ENCODE measurements at places on chromosomes 6 and 20. TPM values are rescaled to one million over a fixed set of nuclear protein-coding genes. Genes with fewer than 3 reads are reported as not detected.

The TMEM63B gene
- 16.7 TPM for total RNA-seq

The HSPA1A gene
- 374 TPM for total RNA-seq

The ELOVL2 gene
- 6.8 TPM for total RNA-seq

The ZNF391 gene
- 0.23 TPM for total RNA-seq

The BPIFB4 gene
- total RNA-seq = not detected

The EEF1A1 gene
- 7,472 TPM for total RNA-seq

The KHDC1L gene
- 0.40 TPM for total RNA-seq

The EDEM2 gene
- total RNA-seq = 48.8 TPM

The SNAP91 gene
- 0.21 TPM for total RNA-seq

The C20orf144 gene
- total RNA-seq = 0.13 TPM

The OR2H2 gene
- total RNA-seq = not detected

The ANGPT4 gene
- 0.01 TPM for total RNA-seq

The LIN28B gene
- total RNA-seq = 1.5 TPM

The SAMD10 gene
- total RNA-seq = not detected

The ARFGEF3 gene
- total RNA-seq = 0.51 TPM

The GSTA3 gene
- total RNA-seq = not detected

The PACRG gene
- total RNA-seq = not detected

The OXT gene
- not detected for total RNA-seq

The UNC5CL gene
- total RNA-seq = 0.52 TPM

The IRF4 gene
- 0.45 TPM for total RNA-seq

The SRSF6 gene
- total RNA-seq = 107 TPM

The LRRN4 gene
- total RNA-seq = not detected

The CLPSL2 gene
- 1.2 TPM for total RNA-seq

The NKX2-2 gene
- not detected for total RNA-seq

The RAB44 gene
- total RNA-seq = 0.05 TPM

The PNLDC1 gene
- 0.06 TPM for total RNA-seq

The FOXF2 gene
- total RNA-seq = 24.4 TPM

The PDYN gene
- total RNA-seq = not detected

The COL9A3 gene
- total RNA-seq = 0.54 TPM

The PLA2G7 gene
- total RNA-seq = 0.06 TPM

The RANBP9 gene
- 13.1 TPM for total RNA-seq

The ZSCAN23 gene
- total RNA-seq = not detected

The TRAPPC3L gene
- not detected for total RNA-seq

The PTCRA gene
- total RNA-seq = not detected

The ENPP4 gene
- total RNA-seq = 0.40 TPM

The PTGIS gene
- total RNA-seq = 0.09 TPM

The PLAGL1 gene
- total RNA-seq = 7.7 TPM

The UNC93A gene
- not detected for total RNA-seq

The VSX1 gene
- 1.2 TPM for total RNA-seq

The CST5 gene
- total RNA-seq = not detected

The TRIM38 gene
- 1.9 TPM for total RNA-seq

The CGAS gene
- 6.3 TPM for total RNA-seq

The LY86 gene
- total RNA-seq = not detected

The TAAR5 gene
- total RNA-seq = not detected

The CTCFL gene
- 0.06 TPM for total RNA-seq

The SRSF12 gene
- total RNA-seq = 1.5 TPM

The IP6K3 gene
- 0.14 TPM for total RNA-seq

The RIN2 gene
- total RNA-seq = 29.8 TPM

The REM1 gene
- total RNA-seq = 0.23 TPM

The NFATC2 gene
- total RNA-seq = 6.8 TPM

The KIZ gene
- total RNA-seq = 4.6 TPM

The MUC21 gene
- total RNA-seq = not detected

All from A549 treated with CORT108297 at 1 μM for 4 hours (cell line).